ENCODE measurements at places on chromosomes 2 and 18.

DNA sequence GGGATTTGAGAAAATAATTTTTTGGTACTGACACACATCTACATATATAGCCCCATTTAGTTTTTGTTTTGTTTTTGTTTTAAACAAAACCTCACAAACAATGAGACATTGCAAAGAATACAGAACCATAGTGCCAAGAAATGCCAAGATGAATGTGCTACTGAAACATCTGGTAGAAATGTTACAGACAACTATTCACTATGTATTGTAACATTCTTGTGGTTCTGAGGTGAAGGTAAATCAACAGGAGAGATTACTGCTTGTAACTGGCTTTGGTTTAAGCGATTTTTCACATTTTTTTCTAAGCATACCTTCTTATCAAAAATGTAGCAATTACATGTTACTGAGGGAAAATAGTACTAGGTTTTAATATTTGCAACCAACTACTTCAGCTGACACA lies 281.3 kb downstream of the ZNF804A start:
- no peak for DNase-seq

GRCh38 chr2:28080911-28081310 lies 190.4 kb downstream of the BABAM2 start:
- DNase-seq, result no peak

DNA sequence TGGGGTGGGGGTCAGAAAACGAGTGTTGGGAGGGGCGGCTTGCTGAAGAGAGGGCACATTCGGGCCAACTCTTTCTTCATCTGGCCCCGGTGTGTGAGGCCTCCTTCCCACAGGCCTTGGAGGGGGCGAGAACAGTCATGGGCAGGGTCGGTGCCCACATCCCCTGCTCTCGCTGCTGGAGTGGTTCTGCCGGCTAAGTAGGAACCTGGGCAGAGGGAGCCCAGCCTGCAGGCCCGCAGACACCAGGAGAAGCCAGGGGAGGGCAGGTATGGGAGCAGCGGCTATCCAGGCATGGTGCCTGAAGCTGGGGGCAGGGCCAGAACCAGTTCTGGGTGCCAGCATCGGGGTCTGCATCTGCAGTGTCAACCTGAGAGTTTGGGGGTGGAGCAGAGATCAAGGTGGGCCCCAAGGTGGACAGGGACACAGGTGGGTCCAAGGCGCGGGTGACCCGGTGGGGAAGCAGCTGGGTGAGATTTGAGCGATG lies 46.6 kb upstream of the HPCAL1 start:
- no peak for DNase-seq

GRCh38 chr2:203400805-203401585 lies 72.8 kb downstream of the ABI2 start:
- DNase-seq, result no peak

- DNase-seq, result no peak
Observed at GRCh38 chr2:150046211-150046610, 441.3 kb downstream of the RND3 start.

GRCh38 chr2:109439986-109440385 lies 173.8 kb downstream of the SEPTIN10 start:
- DNase-seq, result no peak

DNA sequence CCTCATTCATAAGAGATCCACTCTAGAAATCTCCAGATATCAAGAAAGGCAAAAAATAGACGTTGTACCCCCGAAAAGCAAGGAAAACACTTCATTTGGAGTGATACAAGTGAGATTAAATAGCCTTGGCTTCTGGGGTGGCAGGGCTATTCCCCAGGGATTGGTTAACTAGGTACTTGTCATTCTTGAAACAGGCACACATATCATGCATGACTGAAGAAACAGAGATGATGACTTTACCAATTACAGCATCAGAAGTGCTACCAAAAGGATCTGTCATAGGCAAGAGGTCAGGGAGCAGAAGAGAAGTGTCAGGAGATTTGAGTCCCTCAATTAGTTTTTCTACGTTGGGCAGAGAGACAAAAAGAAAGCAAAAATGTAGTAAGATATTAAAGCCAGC lies 45.2 kb upstream of the NFU1 start:
- peak; percentile 9 for DNase-seq

- DNase-seq, result no peak
Observed at GRCh38 chr2:36351736-36352349, 3.7 kb upstream of the CRIM1 start.

- DNase-seq, result no peak
Observed at GRCh38 chr2:191929288-191929687, 82.4 kb upstream of the CAVIN2 start.

GRCh38 chr2:64859312-64860212 lies 129.6 kb upstream of the SLC1A4 start:
- DNase-seq, result peak; percentile 51

- DNase-seq, result no peak
Observed at GRCh38 chr2:56583796-56584315, 400.1 kb downstream of the CCDC85A start.

DNA sequence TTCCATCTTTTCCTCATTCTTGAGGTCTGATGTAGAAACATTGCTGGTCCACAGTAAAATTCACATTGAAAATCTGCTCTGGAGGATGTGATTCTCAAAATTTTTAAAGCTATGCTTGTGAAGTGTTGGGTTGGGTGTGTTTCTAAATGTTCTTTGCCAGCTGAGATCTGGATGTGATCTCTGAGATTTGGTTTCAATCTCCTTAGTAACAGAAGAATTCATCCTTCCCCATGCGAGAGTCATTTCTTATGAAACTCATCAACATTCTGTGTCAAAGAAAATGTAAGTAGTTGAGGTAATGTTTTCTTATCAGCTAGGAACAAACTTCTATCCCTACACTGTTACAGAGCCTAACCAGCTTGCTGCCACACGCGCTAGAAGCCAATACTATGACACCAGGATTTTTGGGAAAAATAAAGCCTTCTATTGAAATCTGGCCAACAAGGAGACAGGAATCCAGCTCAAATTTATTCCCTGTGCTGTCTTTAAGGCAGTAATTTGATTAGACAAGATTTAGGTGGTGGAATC lies 134.9 kb downstream of the PTH2R start:
- no peak for DNase-seq

DNA sequence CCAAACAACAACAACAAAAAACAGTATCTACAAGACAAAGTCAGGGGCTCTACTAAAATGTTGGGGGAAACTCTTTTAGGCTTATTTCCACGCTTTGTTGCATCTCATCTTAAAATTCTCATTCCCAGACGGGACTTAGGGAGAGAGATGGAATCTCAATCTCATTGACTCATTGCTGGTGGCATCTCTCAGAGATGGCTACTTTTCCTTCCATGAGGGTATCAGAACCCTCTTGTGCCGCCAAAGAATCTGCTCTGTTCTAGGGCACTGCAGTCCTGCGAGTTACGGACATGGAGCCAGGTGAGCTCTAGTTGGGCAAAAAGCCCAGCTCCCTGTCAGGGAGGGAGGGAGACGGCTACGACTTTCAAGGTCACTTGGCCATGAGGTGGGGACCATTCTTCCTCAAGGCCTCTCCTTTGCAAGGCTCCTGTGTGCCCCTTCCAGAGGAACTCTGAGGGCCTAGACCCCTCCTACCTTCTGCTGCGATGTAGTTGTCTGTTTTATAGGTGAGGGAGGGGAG lies 68.0 kb downstream of the MYCN start:
- DNase-seq, result no peak

DNA sequence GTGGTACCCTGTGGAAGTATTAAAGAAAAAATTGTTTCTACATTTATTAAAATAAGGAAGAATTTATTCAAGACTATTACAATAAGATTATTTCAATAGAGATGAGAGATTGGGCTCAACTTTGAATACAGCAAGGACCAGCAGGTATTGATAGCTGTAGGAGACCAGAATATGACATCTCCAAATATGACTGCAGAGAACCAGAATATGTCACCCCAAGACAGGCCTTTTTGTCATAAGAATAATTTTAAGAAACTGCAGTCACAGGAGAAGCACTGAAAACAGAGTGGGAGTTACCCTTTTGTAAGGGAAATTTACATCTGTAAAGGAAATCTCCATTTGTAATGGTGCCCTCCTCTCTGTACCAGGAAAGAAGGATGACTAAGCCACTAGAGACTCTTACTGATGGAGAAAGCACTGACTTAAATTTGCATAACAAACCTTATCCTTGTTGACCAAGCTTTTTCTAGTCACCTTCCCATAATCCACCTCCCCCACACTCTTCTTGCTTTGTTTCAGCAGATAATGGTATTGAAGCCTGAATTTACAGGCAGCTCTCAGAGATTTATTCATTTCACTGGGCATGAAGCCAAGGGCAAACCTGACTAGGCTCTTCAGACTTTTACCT lies 145.1 kb upstream of the RMP24 start:
- no peak for DNase-seq

GRCh38 chr2:88216641-88217040 lies 46.5 kb downstream of the THNSL2 start:
- DNase-seq, result no peak

DNA sequence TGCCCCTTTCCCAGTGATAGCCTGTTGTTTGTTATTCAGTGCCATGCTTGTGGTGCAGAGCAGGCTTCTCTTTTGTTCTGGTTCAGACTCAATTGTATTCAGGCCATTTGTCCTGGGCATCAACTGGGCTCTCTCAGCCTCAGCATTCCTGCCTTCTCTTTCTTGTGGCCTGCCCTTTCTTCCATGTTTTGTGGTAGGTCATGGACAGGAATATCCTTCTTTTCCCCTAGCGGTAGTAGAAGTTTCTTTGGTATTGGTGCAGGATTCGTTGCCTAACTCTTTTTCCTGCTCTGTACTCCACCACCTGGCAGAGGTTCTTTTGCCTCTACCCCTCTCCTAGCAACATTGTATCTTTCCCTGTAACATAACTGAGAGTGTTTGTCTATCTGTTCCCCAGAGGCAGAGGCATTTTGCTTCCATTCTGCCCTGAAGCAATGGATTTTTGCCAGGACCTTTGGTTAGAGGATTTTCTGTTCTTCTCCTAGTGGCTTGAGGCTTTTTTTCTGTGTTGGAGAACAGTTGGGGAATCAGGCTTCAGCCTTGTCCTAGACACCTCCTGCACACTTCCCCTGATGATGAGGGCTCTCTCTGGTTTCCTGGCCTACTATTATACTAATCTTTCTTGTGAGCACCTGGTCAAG lies 68.5 kb downstream of the NCOA1 start:
- DNase-seq, result no peak

- no peak for DNase-seq
Observed at GRCh38 chr2:49988276-49988675, 834.0 kb upstream of the FSHR start.

DNA sequence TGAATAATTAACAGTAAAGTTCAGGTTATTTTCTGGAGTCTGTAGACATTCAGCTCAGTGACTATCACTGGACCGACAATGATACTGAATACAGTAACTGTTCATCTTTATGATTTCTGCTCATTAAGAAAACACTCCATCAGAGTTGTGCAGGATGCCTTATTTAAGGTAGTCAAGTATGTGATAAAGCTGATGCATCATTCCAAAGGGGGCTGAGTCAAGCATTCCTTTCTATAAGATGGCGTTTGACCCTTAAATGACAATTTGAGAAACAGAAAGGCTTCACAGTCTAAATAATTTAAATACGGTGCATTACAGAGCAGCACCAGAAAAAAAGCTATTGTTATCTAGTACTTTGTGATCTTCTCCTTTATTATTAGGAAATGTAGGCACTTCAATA lies 131.1 kb downstream of the CDH2 start:
- no peak for DNase-seq

GRCh38 chr2:44932564-44933392 lies 8.7 kb upstream of the SIX3 start:
- no peak for DNase-seq

- DNase-seq, result no peak
Observed at GRCh38 chr2:170530803-170531564, 184.2 kb upstream of the SP5 start.

- no peak for DNase-seq
Observed at GRCh38 chr18:23442958-23443357, 10.1 kb upstream of the RIOK3 start.

DNA sequence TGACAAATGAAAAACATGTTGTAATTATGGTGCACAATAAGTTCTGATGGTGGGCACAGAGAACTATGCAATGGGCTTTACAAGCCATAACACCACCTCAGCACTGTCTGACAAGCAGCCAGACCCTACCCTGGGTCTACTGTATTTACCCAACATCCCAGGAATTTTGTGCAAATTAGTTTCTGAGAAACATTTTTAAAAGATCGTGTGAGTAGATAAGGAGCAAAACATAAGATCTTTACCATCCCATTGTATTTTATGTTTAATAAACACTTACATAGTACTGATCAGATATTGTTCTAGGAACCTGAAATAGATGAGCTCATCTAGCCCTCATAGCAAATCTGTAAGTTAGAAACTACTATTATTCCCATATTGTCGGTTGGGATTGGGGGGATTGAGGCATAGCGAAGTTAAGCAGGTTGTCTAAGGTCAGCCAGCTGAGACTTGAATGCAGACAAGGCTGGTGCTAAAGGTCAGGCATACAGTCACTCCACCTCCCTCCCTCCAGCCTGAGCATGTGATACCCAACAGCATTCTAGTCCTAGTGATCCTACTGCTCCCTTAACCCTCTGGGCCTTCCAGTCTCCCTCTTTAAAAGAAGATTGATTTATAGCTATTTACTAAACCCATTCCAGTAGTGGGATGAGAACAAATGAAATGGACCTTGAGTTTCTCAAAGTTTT lies 67.4 kb upstream of the STAM2 start:
- DNase-seq, result no peak

DNA sequence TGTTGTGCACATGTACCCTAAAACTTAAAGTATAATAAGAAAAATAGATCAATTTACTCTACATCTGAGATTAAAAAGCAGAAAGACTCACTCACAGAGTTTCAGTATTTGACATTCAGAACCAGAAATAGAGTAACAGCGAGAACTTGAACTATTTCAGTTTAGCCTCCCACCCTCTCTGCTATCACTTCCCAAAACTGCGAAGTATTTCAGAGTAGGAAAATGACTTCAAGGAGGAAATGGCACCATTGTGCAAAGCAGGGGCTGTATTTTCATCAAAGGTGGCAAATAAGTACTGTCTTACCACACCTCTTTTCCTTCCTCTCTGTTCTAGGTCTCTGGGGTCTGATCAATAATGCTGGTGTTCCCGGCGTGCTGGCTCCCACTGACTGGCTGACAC lies 13.6 kb downstream of the DHRS9 start:
- no peak for DNase-seq

DNA sequence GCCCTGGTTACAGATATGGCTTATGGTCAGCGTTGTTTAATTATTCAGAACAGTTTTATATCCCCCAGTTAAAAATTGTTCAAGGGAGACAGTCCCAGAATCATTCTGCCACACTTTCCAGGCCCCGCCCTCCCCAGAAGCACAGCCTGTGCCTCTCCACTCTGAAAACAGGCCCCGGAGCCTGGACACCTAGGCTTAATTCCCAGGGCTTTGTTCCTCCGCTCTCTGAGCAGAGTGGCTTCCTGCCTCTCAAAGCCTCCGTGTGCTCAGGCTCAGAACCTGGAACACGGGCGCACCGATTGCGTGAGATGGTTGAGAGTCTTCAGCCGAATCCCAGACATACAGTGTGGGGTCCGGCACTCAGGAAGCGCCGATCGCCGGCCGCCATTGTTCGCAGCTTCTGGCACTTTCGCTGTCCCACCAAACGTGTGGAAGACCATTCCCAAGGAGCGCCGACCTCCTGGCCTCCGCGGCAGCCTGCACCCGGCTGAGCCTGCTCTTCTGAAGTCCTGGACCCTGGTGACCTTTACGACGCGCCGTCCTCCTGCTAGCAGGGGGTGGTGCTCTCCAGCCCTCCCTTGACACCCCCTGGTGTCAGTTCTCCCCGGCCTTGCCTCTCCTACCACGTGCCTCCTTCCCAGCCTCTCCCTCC lies 45.6 kb downstream of the TWIST2 start:
- no peak for DNase-seq

Measured in NCI-H1092 (cell line).